ENCODE measurements at places on chromosomes 13 and 19. TPM values are rescaled to one million over a fixed set of nuclear protein-coding genes. Genes with fewer than 3 reads are reported as not detected.

GRCh38 chr19:33376423-33376822 is 2.9 kb downstream of the CEBPG start:
- no peaks in the 10 kb centered on the region for H3K27me3 ChIP-seq
- peaks cover 21% of the 10 kb centered on the region for H3K36me3 ChIP-seq
- no peak overlapping the region for H3K27ac ChIP-seq
- DNase-seq, result no peak

DNA sequence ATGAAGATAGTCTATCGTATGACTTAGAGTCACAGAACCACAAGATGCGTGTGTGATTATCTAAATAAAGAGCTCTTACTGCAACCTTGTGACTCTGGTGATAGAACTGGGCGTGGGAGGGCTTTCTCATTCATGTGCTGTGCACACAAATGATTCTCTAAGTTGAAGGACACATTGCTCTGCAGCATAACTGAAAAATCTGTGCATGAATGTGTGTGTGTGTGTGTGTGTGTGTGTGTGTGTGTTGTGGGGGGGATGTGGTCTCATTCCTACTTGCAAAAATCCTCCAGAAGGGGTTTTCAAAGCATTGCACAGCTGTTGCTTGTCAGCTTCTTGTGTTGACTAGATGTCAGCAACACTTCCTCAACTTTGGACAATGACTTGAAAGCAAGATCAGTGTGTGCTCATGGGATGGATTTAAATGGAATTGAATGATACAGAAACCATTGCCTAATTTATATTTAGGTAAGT is 22.4 kb downstream of the LRCH1 start:
- no peak overlapping the region for H3K27ac ChIP-seq
- H3K4me1 ChIP-seq, result no peaks in the 10 kb centered on the region
- no peaks in the 10 kb centered on the region for H3K27me3 ChIP-seq
- no peaks in the 10 kb centered on the region for H3K36me3 ChIP-seq
- DNase-seq, result no peak

- peak; percentile 58 for DNase-seq
- H3K36me3 ChIP-seq, result peaks cover 2% of the 10 kb centered on the region
- no peaks in the 10 kb centered on the region for H3K27me3 ChIP-seq
- H3K4me1 ChIP-seq, result peaks cover 6% of the 10 kb centered on the region
- peak overlapping the region; percentile 81 for H3K4me3 ChIP-seq
- H3K27ac ChIP-seq, result no peak overlapping the region
Measured at GRCh38 chr19:42255766-42256745, 1.1 kb upstream of the ERF start.

DNA sequence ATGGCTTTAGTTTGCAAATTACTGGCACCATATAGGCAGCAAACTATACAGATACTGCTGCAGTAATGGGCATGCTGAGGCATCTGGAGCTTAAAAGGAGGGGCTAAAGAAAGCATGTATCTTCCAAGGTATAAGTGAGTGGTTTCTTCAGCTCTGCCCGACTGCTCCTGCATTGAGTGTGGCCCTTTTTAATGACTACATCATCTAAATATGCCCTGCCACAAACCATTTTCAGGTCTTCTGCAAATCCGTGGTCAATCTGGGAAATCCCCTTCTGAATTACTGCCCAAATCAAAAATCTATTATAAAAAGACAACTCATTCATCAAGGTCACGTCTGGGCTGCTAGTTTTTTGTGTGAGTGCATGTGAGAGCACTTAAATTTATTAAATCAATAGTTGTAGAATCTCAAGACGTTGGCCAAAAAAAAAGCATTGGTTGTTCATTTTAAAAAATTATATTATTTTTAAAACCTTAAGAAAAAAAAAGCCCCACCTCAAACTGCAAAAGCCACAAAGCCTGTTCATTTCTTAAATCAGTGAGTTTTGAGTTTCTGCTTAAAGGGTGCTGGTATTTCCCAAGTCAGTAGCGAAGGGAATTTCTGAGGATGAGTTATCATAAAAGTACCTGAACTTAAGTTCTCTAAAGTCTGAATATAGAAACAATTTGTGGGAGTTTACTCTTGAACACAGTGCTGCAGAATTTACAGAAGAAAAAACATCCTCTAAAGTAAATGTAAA is 16.3 kb downstream of the LCP1 start:
- no peaks in the 10 kb centered on the region for H3K27me3 ChIP-seq
- no peak overlapping the region for H3K27ac ChIP-seq
- no peaks in the 10 kb centered on the region for H3K4me1 ChIP-seq
- DNase-seq, result no peak

- H3K4me1 ChIP-seq, result peaks cover 4% of the 10 kb centered on the region
- no peak overlapping the region for H3K27ac ChIP-seq
- no peak for DNase-seq
- no peaks in the 10 kb centered on the region for H3K27me3 ChIP-seq
- H3K36me3 ChIP-seq, result no peaks in the 10 kb centered on the region
Measured at GRCh38 chr19:47047272-47047762, 1.1 kb downstream of the TMEM160 start.

GRCh38 chr19:55692681-55693081 is 17.7 kb downstream of the EPN1 start:
- H3K36me3 ChIP-seq, result peaks cover 24% of the 10 kb centered on the region
- H3K4me1 ChIP-seq, result no peaks in the 10 kb centered on the region
- H3K27me3 ChIP-seq, result no peaks in the 10 kb centered on the region
- H3K27ac ChIP-seq, result no peak overlapping the region
- no peak for DNase-seq

DNA sequence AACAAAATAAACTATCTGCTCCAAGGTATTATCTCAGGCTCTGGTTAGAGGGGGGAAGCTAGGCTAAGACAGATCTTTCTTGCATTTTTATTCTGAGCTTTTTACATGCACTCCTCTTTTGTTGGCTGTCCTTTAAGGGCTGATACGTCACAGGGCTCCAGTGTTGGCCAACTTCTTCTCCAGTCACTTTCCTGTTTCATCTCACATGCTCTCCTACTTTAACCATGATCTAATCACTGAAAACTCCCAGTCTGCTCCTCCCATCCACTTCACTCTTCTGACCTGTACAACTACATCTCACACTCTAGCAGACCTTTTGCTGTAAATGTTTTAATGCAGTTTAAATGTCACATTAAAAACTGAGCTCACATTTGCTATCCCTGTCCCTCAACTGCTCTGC is 510.0 kb upstream of the KLF12 start:
- no peak overlapping the region for H3K27ac ChIP-seq
- H3K4me3 ChIP-seq, result no peak overlapping the region
- H3K27me3 ChIP-seq, result no peaks in the 10 kb centered on the region
- peaks cover 3% of the 10 kb centered on the region for H3K4me1 ChIP-seq
- DNase-seq, result no peak

DNA sequence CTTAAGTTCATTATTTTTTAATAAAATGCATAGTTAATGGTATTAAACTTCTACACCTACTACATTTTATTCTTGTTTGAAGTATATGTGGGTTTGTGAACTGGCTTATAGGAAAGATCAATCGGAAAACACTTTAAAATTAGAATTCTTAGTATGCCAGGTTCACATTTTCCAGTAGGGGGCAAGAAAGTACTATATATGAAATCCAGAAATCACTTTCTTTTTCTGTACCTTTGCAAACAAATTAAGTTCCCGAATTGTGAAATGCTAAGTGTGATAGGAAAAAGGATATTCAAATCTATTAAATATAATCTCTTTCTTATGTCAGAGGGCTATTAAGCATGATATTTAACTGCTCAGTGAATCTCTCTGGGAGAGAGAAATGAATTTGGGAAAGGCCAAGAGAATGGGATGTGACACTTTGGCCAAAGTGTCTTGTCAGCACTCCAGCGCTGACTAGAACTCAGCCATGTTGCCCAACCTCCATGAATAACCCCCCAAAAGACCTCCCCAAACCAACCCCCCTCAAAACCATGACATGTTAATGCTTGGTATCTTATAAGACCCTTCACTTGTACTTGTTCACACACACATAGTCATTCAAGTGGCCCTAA is 122.6 kb upstream of the SLC10A2 start:
- no peak for DNase-seq
- no peak overlapping the region for H3K4me3 ChIP-seq
- no peaks in the 10 kb centered on the region for H3K36me3 ChIP-seq
- H3K27ac ChIP-seq, result no peak overlapping the region
- no peaks in the 10 kb centered on the region for H3K27me3 ChIP-seq
- no peaks in the 10 kb centered on the region for H3K4me1 ChIP-seq

DNA sequence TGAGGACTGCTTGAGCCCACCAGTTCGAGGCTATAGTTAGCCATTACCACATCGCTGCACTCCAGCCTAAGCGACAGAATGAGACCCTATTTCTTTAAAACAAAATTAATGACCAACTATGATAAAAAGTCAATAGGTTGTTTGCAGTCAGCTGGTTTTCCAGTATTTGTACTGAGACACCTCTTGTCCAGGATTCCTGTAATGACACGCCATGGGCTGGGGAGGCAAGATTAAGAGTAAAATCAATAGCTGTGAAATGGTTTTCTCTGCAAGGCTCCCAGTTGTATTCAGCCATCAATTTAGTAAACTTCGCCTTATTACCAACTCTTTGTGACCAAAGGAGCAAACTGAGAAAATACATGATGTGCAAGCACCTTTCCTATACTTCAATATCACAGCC is 29.5 kb downstream of the STK24 start:
- peaks cover 22% of the 10 kb centered on the region for H3K36me3 ChIP-seq
- peaks cover 10% of the 10 kb centered on the region for H3K4me1 ChIP-seq
- DNase-seq, result no peak
- H3K4me3 ChIP-seq, result no peak overlapping the region
- no peaks in the 10 kb centered on the region for H3K27me3 ChIP-seq
- no peak overlapping the region for H3K27ac ChIP-seq

The FBXO17 gene
- 25.5 TPM for total RNA-seq

DNA sequence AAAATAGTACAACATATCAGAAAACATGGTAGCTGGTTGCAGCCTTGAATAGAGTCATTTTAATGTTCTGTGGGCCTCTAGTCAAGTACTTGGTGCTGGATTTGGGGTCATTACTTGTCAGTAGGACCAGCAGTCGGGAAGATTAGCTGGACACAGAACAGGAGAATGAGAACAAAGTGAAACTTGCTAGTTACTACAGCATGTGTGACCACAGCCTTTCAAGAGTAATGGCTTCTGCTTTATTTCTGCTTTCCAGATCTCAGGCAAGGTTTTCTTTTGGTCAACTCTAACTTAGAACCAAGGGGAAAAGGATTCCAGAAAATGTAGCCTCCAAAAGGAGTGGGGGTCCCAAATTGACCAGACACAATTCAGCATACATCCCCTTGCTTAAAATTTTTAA is 17.1 kb upstream of the VWA8 start:
- H3K4me1 ChIP-seq, result peaks cover 4% of the 10 kb centered on the region
- H3K4me3 ChIP-seq, result no peak overlapping the region
- no peaks in the 10 kb centered on the region for H3K36me3 ChIP-seq
- DNase-seq, result no peak
- no peak overlapping the region for H3K27ac ChIP-seq

The ZNF878 gene
- 5.6 TPM for total RNA-seq

The FFAR2 gene
- total RNA-seq, result not detected

DNA sequence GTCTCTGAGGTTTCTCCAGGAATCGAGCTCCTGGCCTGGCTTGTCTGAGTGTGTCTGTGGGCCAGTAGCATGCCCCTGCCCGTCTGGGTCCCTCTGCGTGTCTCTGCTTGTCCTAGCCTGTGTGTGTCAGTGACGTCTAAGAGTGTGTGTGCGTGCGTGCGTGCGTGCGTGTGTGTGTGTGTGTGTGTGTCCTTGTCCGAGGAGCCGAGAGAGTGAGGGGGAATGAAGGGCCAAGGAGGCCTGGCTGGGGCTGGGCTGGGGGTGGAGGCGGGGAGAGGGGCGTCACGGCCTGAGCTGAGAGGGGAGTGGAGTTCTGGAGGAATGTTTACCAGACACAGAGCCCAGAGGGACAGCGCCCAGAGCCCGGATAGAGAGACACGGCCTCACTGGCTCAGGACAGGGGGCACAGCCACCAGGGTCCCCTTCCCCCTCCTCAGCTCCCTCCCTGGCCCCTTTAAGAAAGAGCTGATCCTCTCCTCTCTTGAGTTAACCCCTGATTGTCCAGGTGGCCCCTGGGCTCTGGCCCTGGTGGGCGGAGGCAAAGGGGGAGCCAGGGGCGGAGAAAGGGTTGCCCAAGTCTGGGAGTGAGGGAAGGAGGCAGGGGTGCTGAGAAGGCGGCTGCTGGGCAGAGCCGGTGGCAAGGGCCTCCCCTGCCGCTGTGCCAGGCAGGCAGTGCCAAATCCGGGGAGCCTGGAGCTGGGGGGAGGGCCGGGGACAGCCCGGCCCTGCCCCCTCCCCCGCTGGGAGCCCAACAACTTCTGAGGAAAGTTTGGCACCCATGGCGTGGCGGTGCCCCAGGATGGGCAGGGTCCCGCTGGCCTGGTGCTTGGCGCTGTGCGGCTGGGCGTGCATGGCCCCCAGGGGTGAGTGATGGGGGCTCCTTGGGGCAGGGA is at the start of gene AXL:
Gene AXL (plus strand): TSS at position 609 of the 893 bp plus-strand sequence. CDS start 170 bp downstream, at position 779.
- DNase-seq, result peak; percentile 91
- peak within 1 kb of the TSS; percentile 91 for H3K4me3 ChIP-seq
- H3K27ac ChIP-seq, result no peak within 1 kb of the TSS
- H3K36me3 ChIP-seq, result peaks cover 20% of the 10 kb centered on the region
- H3K27me3 ChIP-seq, result no peaks in the 10 kb centered on the region

The GPR12 gene
- total RNA-seq, result not detected

The MBD3L3 gene
- total RNA-seq, result not detected

DNA sequence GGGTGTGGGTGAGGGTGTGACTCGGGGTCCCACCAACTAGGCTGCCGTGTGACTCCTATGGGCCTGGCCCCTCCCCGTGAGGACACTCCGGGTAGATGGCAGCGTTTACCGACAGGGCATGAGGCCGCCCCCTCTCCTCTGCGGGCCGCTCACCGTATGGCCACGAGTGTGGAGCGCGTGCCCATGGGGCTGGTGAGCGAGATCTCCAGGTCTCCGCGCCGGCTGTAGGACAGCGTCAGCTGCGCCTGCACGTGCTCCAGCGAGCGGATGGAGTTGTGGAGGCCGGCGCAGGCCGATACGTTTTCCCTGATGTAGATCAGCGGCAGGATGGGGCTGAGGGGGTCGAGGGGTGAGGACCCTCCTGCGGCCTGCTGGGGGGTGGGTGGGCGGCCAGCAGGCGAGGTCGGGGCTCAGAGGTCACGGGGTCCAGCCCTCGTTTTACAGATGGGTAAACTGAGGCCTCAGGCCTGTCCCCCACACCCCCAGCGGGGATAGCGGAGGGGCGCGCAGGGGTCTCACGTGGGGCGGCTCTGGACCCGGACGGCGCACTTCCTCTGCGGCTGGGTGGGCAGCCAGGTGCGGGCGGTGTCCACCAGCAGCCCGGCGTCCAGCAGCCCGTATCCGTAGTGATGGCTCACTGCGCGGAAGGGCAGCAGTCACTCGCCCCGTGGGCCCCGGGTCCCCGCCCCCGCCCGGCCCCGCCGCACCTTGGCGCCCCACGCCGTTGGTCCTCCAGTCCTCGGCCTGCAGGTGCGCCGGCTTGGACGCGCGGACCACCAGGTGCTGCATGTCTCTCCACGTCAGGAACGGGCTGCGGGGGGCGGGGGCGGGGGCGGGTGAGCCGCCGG is 4.3 kb upstream of the C19orf25 start:
- no peaks in the 10 kb centered on the region for H3K27me3 ChIP-seq
- H3K27ac ChIP-seq, result no peak overlapping the region
- H3K36me3 ChIP-seq, result peaks cover 4% of the 10 kb centered on the region
- peak; percentile 30 for DNase-seq
- no peaks in the 10 kb centered on the region for H3K4me1 ChIP-seq

The ZNF582 gene
- total RNA-seq, result 4.4 TPM
